ENCODE measurements at places on chromosomes 4 and X.

DNA sequence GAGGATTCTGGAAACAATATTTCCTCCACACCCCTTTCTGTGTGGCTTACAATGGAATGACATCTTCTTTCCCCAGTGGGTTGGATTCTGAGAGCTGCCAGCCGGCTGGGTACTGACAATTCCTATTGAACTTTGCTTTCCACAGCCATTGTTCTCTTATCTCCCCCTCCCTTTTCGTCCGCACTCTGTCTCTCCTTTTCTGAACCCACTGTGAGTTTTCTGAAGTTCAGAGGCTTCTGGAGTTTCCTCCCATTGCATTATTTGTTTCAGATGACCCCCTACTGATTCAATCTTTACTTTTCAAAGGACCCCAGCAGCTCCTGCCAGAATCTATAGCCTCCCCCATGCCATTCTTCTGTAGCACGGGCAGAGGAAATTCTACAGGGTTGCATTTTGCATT lies 10.4 kb downstream of the SMPX start:
- no peak for DNase-seq

GRCh38 chrX:47358387-47359065 lies 11.9 kb upstream of the ZNF157 start:
- no peak for DNase-seq

DNA sequence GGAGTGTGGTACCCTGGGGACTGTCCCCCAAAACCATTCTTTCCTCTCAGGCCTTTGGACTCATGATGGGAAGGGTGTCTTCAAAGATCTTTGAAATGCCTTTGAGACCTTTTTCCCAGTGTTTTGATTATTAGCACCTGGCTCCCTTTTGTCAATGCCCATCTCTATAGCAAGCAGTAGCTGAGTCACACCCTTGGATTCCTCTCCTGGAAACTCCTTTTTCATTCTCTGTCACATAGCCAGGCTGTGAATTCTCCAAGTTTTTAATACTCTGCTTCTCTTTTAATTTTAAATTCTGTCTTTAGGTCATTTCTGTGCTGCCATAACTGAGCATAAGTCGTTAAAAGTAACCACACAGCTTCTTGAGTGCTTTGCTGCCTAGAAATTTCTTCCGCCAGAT lies 29.7 kb downstream of the IL21 start:
- DNase-seq = no peak

- no peak for DNase-seq
These were observed 16.6 kb downstream of the AP1S2 start for GRCh38 chrX:15838017-15838416.

GRCh38 chr4:41307638-41308037 lies 50.9 kb downstream of the UCHL1 start:
- DNase-seq = no peak

- no peak for DNase-seq
These were observed 49.2 kb downstream of the FBXW7 start for GRCh38 chr4:152486429-152487389.

- DNase-seq = no peak
These were observed 904.1 kb downstream of the RPA4 start for GRCh38 chrX:97787849-97788248.

DNA sequence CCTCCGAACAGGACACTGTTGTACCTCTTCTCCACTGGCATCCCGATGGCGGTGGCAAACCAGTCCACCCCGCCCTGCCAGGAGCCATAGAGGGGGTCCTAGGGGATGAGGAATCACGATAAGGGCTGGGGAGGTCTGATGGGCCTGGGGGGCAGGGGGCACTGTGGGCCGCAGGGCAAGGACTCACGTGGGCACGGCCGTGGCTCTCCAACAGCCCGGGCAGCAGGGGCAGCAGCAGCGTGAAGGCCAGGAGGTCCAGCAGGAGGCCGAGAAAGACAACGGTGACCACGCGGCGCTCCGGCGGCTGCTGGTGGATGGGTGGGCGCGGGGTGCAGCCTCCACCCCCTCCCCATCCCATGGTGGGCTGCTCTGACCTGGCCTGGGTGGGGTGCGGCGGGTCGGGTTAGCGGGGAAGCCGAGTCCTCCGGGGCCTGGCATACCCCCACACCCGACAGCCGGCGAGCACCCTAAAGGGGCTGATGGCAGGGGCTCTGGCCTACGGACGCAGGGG lies 29.6 kb downstream of the NOP14 start:
- no peak for DNase-seq

- DNase-seq = no peak
These were observed 1.6 kb upstream of the LRAT start for GRCh38 chr4:154741922-154742850.

- DNase-seq = no peak
These were observed 37.8 kb upstream of the FRMD7 start for GRCh38 chrX:132165651-132166050.

DNA sequence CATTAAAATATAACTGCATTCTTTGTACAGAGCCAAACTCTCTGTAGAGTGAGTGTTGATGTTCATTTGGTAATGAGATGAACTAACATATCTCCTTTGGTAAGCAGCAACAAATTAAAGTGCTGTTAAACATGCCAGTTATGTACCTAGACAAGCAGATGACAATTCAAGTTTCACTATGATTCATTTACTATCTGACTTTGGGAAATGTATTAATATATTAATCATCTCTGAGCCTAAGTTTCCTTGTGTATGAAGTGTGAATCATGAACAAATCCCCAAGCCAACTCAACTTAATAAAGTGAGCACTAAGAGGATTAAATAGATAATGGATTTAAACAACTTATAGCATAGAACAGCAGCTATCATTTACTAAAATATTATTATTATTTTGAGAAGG lies 1044.2 kb downstream of the GLUD2 start:
- DNase-seq = no peak

- no peak for DNase-seq
These were observed 44.2 kb downstream of the MAML3 start for GRCh38 chr4:140109737-140110136.

All from stimulated activated naive B cell treated with anti-CD40 and anti-IgM and Interleukin-4, amounts not matched to agents 10 μg/mL and 1 μg/mL and 100 μg/mL, for 72 hours (primary cell).